ENCODE measurements at places on chromosomes 13 and 19. TPM values are rescaled to one million over a fixed set of nuclear protein-coding genes. Genes with fewer than 3 reads are reported as not detected.

The ELL gene
- total RNA-seq: 22.5 TPM

The C19orf44 gene
- total RNA-seq: 4.7 TPM

The CASP14 gene
- not detected for total RNA-seq

The INSL3 gene
- total RNA-seq: not detected

The DLL3 gene
- 3.4 TPM for total RNA-seq

- DNase-seq: peak; percentile 79
Observed at GRCh38 chr19:12995596-12996405, 526 bp downstream of the NFIX start.

GRCh38 chr13:78364711-78365110, 238.6 kb downstream of the POU4F1 start:
- no peak for DNase-seq

GRCh38 chr13:75635828-75636435, at the start of gene LMO7:
LMO7 (plus strand) TSS chr13:75636330; CDS start chr13:75636658, 328 bp downstream.
- peak; percentile 47 for DNase-seq

DNA sequence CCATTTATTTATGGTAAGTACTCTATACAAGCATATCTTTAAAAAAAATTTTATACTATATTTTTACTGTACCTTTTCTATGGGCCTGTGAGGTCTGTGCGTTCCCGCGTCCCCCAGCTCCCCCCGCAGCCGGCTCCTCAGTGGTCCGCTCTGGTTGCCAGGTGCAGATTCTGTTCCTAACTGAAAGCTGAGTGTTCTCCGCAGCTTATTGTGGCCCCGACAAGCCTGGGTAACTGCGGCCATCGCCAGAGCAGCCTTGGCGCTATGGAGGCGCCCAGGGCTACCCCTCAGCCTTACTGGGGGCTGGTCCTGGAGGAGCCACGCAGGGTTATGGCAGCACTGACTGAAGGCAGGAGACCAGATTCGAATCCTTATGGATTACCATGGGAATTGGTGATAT, 896.8 kb downstream of the PCDH17 start:
- no peak for DNase-seq

DNA sequence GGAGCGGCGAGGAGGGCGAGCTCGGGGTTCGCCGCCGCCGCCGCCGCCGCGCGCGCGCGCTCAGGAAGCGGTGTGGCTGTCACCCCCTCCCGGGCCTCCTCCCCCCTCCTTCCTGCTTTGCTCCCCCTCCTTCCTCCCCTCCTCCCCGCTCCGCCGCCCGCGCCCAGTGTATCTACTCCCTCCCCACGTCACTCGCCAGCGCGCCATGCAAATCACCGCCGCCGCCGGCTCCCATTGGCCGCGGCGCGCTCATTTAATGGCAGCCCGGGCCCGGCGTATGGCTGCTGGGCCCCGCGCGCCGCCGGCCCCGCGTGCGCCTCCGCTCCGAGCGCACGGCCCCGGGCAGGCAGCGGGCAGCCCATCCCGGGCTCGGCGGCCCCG, 335 bp upstream of the SOX1 start:
- no peak for DNase-seq

DNA sequence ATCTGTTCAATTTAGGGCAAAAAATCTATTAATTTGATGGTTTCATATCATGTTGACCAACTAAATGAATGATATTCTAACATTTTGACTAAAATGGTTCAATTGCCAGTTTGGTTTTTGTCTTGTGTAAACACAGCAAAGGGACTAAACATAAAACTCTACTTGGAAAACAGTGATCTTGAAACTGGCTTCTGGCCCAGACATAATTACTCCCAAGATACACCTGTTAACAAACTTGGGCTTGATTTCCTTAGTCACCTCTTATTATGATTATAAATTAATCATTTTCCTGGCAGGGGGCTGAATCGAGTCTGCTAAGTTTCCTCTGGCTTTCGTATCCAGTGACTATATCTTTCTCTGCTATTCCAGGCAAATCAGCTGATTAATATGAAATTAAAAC, 78.0 kb upstream of the OXGR1 start:
- no peak for DNase-seq

DNA sequence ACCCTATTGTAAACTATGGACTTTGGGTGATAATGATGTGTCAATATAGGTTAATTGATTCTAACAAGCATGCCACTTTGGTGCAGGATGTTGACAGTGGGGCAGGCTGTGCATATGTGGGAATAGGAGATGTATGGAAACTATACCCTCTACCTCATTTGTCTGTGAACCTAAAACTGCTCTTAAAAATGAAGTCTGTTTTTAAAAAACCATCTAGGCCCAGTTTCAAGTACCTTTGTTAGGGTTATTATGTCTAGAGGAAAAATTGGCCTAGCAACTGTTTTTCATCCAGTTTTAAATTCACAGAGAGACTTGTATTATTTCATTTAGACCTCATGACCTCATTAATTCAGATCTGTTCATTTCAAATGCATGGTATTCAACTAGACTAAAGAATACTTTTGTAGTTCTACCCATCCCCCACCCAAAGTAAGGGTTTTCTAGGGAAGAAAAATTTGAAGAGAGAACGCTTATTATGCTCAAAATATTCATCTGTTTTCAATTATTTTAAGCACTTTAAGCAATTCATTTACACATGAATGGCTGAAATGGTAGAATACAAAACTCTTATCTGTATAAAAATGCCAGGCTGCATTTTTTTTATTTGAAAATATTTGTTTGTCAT, 1781.9 kb upstream of the MIR17HG start:
- DNase-seq: no peak

GRCh38 chr13:97284558-97284957, 62.4 kb downstream of the MBNL2 start:
- DNase-seq: no peak

- no peak for DNase-seq
Observed at GRCh38 chr13:83992566-83993358, 110.5 kb upstream of the SLITRK1 start.

DNA sequence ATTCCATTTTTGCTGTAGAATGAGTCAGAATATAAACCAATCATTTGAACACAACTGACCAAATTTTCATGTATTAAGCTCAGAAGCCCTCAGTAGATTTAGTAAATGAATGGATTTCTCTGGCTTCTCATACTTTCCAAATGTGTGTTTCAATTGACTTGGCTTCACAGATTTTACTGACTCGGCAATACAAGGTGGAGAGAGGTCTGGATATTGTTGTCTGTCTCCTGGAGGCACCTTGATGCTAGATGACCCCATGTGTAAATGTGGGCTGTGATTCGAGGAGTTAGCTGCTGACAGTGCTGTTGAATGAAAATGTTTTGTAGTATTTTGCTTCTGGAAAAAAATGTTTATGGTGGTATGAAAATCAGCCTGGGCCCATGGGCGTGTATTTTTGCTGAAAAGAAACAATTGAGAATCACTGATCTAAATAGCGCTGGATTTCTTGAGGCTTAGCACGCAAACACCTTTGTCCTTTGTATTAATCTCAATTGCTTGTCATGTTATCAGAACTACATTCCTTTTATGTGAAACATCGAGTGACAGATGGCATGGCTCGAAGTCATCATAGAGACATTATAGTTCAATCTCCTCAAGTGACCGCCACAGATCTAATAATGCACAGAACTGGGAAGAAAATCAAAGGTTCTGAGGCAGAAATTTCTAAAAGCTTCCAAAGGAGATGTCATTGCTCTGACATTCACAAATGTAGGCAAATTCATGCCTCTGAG, 41.2 kb upstream of the UBAC2 start:
- DNase-seq: no peak

GRCh38 chr13:24624801-24625231, 55.4 kb upstream of the ATP12A start:
- no peak for DNase-seq

All from K562 (cell line).